ENCODE measurements at places on chromosomes 2 and 18.

DNA sequence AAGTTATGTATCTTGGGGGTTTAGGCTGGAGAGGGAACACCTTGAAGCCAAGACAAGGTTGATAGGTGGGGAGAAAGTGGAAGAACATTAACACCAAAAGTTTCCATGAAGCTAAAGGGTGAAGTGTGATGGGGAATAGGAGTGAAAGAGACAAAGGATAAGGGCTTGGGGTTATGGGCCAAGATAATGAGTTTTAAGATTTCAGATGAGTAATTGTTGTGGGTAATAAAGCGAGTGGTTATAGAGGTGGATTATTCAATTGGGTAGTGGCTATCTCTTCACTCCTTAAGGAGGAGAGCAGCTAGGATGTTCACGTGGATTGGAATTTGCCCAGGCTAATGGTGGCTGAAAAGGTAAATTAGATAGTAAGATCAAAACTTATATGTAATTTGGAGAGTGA, 29.8 kb downstream of the EML4 start:
- no peak for DNase-seq

GRCh38 chr2:15617778-15618448, 26.2 kb downstream of the DDX1 start:
- DNase-seq, result no peak

GRCh38 chr18:77897606-77898005, 648.0 kb downstream of the GALR1 start:
- no peak for DNase-seq

DNA sequence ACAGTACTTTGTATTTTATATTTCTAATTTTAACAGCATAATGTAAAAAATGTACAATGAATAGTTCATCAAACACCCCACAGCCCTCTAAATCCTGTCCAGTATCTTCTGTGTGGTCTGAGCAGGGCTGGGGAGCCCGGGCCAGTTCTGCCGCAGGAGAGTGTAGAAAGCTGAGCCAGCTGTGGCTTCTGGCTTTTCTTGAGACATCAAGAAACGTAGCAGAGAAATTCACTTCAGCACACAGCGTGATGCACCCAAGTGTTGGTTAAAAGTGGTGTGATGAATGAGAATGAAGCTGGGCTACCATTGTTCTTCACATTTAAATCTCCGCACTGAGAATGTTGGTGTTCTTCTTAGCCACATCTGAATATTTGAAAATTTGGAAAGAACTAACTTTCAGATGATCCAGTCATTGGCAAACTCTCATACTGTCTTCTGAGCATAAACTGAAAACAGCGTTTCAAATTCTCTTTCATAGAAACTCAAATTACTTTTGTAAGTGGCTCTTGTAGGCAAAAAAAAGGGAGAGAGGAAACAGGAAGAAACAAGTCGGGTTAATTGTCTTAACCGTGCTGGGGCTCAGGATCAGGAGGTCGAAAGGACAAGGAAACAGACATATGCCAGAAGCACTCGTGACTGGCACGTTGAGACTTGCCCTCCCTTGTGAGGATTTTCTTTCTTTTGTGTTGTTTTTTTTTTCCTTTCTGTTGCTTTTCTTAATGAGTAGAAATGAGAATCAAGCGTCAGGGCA, 23.4 kb upstream of the TMEM87B start:
- no peak for DNase-seq

DNA sequence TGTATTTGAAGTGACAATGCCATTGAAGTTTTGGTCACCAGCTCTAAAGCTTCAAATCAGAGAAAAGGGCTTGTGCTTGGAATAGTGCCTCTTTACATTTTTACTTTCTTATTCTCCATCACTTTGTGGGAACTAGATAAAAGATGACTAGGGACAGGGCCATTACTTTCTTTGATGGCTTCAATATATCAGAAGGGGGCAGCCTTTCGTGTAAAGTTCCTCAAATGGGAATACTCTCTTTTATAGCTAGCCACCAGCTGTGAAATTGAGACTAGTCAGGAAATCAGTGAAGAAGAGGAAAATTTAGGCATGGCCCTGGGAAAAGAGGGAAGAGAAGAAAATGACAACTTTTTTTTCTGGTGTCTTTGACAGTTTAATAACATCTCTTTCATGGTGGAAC, 242.5 kb downstream of the DCC start:
- no peak for DNase-seq

GRCh38 chr2:72915907-72916742, 1.2 kb upstream of the EMX1 start:
- DNase-seq, result peak; percentile 49

DNA sequence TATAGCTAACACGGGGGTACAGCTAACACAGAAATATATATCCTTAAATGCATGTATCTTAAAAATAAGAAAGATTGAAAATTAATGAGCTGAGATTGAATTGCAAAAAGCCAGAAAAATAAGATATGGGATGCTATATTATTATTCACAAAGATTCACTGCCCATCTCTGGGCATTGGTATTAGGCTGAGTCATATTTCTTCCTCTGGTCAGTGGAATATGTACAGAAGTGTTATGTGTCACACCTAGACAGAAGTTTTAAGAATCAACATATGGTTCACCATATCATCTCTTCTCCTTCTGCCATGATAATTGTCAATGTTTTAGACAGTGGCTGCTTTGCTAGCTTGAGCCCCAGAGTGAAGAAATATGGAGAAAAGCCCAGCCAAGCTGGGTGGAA, 14.0 kb upstream of the MCFD2 start:
- no peak for DNase-seq

- DNase-seq, result no peak
Measured at GRCh38 chr2:54249629-54250028, 6.4 kb downstream of the TSPYL6 start.

- DNase-seq, result no peak
Measured at GRCh38 chr18:35345460-35345921, 1.3 kb upstream of the ZNF24 start.

DNA sequence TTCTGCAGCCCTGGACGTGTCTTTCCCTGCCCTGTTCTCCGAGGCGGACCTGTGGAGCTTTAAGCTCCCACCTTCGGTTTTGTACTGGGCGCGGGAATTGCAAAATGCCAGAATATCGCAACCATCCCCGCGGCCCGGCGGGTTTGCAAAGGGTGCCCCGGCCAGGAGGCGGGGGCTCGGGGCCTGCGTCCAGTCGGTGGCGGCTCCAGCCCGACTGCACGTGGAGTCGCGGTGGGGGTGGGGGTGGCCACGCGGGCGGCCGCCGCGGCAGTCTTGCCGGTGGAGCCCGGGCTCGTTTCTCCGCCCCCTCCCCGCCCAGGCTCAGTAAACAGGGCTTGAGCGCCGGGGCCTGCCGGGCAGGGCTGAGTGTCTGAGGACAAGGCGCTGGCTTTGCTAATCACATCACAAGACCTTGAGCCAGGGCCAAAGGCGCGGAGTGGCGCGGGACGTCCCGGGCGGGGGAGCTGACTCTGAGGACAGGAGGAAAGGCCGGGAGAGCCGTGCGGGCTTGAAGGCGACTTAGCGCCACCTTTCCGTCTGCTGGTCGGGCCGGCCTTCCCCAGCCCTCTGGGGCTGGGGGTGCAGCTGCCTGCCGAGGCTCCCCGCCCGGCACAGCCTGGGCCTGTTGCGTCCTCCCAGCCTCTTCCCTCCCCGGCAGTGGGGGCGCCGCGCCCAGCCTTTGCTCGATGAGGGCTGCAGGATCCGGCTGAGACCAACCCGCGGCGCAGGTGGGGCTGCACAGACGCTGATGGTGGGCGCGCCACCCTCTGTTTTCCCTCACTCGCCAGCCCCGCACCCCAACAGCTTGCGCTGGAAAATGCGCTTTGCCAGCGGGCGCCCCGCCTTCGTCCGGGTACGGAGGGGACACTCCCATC, 786 bp upstream of the ZFP36L2 start:
- DNase-seq, result peak; percentile 71

Measured in stimulated activated CD4-positive, alpha-beta T cell treated with anti-CD3 and anti-CD28 coated beads, Interleukin-4, amount 100 ng/mL, for 4 hours (primary cell).